ENCODE measurements at places on chromosomes 1 and 21.

GRCh38 chr1:65247419-65248359 lies 61.7 kb upstream of the DNAJC6 start:
- no peak for DNase-seq

- DNase-seq = no peak
These were observed 27.3 kb downstream of the PIGP start for GRCh38 chr21:37045556-37045955.

DNA sequence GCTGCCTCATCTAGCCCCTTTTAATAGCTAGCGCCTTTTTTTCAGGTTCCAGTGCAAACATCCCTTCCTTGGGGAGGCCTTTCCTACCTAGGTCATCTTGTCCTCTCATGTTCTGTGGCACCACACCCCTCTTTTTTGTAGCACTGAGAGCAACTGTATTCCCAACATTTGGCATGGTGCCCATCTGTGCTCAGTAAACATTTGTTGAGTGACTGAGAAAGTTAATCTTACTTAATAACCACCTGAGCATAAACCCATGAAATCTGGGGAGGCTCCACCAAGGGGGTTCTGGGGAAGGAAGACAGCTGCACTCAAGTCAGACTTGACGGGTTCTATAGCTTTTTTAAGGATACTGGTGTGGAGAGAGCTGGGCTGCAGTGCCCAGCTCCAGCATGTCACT lies 90.0 kb downstream of the NOS1AP start:
- DNase-seq = no peak

- no peak for DNase-seq
These were observed 365.6 kb downstream of the DUSP10 start for GRCh38 chr1:221376286-221376685.

DNA sequence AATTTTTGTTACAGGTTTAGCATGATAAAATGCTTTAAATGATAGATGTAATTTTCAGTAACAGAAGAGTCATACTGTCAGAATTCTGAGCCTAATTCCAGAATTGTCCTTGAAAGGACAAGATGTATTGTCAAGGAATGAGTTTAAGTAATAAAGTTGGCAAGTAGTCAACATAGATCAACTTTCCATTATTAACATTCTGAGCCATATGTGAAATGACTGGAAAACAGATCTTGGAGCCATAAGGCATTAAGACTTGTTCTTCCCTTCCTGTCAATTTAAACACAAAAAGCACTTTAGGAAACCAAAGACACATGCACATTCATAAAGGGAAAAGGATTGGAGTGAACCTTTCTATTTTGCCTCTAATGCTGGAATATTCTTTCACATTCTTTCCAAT lies 107.0 kb downstream of the ODF2L start:
- DNase-seq = no peak

- DNase-seq = peak; percentile 79
These were observed 29.7 kb downstream of the HEYL start for GRCh38 chr1:39609618-39610331.

DNA sequence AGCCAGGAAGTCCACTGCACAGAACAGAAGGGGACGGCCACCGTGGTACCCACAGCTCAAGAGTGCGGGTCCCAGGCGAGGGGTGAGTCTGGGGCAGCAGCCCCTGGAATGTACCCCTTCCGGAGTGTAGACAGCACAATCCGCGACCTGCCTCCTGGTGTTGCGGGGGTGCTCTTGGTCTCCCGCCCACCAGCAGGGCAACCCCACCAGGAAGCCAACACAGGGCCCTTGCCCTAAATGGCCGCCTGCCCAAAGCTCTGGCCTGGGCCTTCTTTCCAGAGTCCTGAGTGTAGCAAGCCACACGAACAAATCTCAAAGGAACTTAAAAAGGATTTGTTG lies 1.1 kb upstream of the SLC19A1 start:
- no peak for DNase-seq

DNA sequence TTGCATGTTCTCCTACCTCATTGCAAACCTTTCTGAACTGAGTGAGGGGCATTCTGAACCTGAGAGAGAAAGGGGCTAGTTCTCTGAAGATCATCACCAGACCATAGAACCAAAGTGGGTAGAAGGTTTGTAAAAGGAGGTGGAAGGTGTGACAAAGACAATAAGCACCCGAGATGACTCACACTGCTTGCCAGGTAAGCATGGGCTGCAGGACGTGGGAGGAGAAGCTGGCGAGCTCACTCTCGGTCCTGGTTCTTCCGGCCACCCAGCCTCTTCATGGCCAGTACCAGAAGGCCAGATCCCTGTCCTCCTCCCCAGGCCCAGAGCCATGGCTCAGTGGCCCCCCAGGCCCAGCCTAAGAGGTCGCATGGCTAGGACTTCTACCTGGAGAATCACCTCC lies 128.3 kb downstream of the TMEM53 start:
- DNase-seq = no peak

DNA sequence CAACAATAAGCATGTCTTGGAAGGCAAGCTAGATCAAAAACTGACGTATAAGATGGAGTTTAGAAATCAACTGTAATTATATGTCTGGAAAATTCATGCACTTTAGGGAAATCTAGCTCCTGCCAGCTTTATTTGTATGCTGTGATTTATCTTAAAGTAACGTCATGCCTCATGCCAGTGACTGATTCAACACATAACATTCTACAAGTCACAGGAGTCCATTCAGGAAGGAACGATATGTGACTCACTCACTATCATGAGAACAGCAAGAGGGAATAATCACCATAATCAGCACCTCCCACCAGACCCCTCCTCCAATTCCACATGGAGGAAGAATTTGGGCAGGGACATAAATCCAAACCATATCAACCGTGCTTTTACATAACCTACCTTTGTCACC lies 682.4 kb upstream of the ADAMTS5 start:
- DNase-seq = no peak

DNA sequence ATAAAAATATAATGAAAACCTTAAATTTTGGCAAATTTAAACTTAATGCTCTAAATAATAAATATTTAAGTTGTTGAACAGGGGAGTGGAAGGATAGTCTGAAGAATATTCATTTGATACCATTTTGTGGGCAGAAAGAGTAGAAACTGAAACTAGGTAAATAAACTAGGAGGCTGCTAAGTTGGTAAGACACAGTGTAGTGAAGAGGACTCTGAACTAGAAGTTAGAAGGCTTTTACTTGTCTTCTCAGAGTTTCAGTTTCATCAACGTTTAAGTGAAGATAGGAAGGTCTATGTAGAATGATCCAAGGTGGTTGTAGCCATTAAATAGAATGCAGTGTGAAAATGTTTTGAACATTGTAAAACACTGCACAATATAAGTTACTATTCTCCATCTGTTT lies 516.9 kb downstream of the AMY1C start:
- no peak for DNase-seq

DNA sequence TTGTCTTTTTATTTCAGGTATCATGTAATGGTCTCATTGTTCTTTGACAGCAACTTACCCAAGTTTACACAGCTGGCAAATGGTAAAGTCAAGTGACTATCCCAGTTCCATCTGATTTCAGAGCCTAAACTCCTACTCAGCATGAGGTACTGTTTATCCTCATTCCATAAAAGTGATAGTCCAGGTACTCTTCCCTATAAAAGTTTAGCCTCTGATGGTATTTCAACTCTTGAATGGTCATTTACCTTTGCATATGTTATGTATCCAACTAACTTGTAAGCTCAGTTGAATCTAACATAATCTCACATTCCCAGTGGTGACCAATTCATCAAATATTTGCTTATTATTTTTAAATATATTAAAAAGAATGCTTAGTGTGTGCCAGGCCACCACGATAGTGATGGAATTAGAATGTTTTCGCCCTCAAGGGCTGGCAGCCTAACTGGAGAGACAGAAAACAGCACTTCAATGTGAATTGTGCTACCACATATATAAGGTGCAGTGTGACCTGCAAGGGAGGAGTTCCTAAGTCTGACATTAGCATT lies 307.1 kb downstream of the CTH start:
- DNase-seq = no peak

GRCh38 chr1:153441238-153441755 lies 19.2 kb downstream of the S100A7 start:
- no peak for DNase-seq

DNA sequence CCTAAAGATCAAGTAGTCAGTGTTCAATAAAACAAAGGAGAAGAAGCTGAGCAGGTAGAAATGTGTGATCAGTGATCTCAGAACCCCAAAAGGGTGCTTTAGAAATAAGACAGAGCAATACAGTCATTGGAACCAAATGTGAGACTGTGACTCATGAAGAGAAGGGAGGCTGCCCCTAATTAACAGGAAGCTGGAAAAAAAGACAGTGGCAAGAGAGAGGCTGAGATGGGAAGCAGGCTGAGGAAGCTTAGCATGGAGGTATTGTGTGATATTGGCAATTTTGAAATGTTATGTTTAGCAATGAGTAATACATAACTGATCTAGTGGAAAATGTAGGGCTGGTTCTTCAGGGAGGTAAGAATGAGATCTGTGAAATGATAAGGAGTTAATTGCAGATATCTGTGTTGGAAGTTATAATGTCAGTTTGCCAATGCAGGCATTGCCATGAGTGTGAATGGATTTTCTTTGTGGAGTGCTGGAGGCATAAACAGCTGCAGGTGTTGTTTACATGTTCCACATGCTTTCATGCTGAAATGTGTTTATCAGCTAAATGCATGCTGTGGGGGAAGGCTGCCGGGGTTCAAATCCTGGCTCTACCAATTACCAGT lies 90.6 kb upstream of the CACNA1E start:
- no peak for DNase-seq

- no peak for DNase-seq
These were observed 55.2 kb upstream of the GNG12 start for GRCh38 chr1:67888216-67889106.

DNA sequence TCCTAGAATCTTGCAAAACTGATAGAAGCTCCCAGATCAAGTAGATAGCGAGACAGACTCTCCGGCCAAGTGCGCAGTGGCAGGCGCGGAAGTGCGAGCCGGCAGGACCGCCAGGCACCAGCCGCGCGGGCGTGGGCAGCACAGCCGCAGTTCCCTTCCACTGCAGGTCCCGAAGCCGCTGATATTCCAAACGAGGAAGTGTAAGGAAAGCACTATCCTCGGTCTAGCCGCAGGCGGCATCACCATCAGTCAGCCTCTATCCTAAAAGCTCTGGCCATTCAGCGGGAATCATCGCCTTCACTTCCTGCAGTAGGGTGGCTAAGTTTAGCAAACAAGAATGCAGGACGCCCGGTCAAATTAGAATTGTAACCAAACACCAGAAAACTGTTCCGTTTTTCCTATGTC lies 710 bp downstream of the GLRX2 start:
- DNase-seq = no peak

DNA sequence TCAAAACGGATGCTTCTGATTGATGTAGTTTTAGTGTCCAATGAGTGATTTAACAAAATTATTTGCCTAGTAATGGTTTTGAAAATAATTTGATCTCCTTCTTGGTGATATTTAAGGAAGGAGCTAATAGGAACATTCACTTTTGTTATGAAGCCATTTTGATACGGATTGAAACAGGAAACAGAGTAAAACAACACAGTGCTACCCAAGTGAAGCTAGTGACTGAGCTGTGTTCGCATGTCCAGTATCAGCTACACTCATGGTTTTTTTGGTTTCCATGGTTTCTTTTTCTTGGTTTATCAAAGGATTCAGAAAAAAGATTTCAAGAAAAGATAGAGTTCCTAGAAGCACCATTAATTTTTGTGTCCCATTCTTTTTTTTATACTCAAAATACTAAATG lies 40.1 kb upstream of the PLEKHO1 start:
- no peak for DNase-seq

GRCh38 chr1:117632269-117633067 lies 26.6 kb downstream of the TENT5C start:
- DNase-seq = no peak

DNA sequence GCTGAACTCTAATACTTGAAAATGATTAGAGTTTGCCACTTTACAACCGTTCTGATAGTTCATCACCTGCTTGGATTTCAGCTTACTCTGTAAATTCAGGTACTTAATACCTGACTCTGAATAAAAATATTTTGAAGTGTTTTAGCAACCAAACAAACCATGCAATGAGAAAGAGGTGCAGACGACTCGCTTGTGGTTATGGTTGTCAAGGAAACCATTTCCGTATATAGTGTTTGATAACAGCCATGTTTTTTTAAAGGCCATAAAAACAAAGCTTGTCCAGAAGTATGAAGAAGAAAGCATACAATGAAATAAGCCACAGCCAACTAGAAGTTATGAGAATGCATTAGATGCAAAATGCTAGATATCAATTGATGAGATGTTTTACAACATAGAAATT lies 167.2 kb upstream of the HMCN1 start:
- peak; percentile 21 for DNase-seq

DNA sequence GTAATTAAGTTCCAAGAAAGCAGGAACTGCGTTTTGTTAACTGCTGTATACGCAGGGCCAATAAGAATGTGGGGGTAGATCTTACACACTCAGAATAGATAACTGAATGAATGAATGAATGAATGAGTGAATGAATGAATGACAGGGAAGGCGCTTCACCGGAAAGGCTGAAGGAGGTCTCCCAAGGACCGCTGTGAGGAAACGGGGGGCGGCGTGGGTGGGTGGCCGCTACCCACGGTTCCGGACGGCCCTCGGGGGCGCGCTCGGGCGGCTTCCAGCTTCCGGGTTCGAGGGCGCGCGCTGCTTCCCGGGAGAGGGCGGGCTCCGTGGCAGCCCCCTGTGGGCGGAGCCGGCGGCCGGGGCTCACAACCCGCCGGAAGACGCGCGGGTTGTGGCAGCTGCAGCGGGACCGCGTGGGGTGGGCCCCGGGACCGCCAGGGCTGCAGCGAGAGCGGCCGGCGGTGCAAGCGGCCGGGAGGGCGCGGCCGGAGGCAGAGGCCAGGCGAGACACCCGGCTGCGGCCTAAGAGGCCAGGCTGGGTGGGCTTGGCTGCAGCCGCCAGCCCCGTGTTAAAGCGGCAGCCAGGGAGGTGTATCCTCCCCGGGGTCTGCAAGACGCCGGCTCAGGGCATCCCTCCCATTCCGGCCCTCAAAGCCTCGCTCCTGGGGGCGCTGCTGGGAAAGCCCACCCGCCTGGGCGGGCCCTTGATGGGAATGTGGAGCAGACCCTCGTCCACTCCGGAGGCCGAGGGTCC lies at the start of gene ZFP69:
Gene ZFP69 (plus strand): TSS at position 367 of the 754 bp plus-strand sequence. CDS start 2,072 bp downstream, outside the sequence.
- DNase-seq = peak; percentile 61

- DNase-seq = no peak
These were observed at the start of gene LRRN2 for GRCh38 chr1:204685236-204686006. TSS of gene LRRN2 (minus strand) at chr1:204685738. CDS start at chr1:204619992, 65,746 bp downstream.

- DNase-seq = no peak
These were observed 8.1 kb upstream of the HNRNPR start for GRCh38 chr1:23352096-23352695.
